ENCODE measurements at places on chromosomes 5 and 9.

GRCh38 chr5:150486402-150487198 is 21.3 kb upstream of the NDST1 start:
- peak; percentile 83 for DNase-seq

DNA sequence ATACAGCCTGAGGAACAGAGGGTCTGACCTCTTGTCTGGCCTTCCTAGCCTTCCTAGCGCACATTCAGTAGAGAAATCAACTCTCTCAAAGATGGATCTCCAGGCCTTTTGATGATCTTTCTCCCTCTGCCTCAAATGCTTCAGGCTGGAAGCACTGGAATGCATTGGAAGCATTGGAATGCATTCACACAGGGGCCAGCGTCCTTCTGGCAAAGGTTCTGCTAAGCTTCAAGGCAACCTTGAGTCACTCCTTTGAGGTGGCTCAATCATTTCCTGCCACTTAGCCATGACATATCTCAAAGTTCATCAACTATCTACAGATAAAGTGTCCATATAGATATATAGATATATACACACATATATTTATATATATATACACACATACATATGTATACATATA is 42.9 kb downstream of the OR2K2 start:
- no peak for DNase-seq

DNA sequence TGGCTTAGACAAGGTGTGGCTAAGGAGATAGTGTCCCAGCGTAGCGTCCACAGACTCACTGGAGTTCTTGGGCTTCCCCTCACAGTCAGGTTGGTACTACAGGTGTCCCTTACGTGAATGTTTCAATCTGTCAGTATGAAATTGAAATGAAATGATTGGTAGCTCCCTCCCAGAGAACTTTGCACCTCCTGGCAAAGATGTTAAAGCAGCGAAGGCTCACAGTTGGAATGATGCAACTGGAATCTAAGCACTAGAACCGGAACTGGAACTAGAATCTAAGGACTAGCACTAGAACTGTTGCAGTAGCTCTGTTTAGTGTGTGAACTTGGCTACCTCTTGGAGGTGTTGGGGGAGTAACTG is 1.1 kb downstream of the SLC31A1 start:
- DNase-seq: no peak

DNA sequence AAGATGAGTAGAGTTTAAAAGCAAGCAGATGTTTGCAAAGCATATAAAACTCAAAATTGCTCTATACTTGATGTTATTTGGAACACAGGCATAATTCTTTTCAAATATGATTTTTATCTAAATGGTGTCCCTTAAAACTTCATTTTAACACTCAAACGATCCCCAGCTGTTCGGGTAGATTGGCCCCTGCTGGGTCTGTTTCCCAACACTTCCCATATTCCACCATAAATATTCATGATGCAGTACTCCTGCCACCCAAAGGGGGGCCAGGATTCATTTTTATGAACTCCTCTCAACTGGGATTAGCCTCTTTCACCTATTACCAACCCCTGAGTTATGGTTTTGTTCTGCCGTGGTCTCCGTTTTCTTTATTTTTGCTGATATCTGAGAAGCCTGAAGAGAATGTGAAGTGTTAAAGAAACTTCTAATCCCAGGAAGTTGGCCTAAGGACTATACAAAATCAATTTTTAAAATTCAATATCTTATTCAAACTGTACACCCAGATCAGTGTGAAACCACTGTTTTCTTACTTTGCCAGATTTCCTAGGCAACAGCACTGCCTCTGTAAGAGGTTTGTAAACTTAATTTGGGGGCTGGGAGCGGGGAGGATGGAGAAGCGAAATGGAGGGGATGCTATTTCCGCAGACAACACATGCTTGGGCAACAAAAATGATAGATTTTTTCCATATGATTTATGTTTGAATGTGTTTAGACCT is 384.1 kb downstream of the DMRT2 start:
- no peak for DNase-seq

DNA sequence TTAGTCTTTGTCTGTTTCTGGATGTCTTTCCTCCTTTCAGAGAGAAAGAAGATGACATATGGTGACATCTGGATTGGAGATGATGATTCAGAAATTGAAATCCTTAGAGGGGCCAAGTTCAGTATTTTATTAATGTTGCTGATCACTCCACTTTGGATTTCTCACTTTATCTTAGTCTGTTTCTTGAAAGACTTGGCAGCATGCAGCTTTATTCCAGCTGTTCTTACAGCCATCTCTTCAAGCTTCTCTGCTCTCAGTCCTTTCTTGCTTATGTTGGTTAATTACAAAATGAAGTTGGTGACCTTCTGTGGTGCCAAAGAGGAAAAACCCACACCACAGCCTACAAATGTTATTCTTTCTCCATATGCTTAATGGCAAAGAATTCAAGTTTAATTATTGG is 62.1 kb downstream of the SNCAIP start:
- no peak for DNase-seq

DNA sequence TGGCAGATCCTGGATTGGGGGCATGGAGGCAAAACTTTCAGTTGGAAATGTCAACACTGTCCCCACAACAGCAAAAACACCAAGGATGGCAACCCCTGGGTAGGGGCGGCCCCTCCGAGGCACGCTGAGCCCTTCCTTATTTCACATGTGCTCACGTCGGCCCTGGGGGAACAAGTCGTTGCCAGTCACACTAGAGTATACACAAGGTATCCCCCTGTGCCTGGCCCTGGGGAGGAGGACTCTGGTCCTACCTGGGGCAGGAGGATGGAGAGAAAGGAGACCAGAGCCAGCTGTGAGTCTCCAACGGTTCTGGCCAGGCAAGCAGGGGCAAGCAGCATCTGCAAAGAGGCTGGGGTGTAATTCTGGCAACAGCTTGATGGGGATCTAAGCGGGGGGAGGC is 126.9 kb upstream of the FOXD4L5 start:
- no peak for DNase-seq

DNA sequence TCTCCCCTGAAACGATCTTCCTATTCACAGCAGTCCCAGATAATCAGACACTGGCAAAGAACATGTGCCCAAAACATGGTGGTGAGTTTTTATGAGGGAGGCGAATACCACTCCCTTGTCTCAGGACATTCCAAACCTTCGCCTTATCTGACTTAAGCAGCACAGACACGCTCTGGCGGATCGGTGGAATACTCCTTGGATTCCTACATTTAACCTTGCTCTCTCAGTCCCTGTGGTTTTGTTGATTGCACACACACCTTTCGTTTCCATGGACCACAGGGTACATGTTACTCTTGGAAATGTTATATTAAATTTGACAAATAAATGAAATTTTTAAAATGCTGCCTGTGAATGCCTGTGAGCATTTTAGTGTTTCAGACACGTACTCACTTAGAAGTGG is 87.8 kb upstream of the CPEB4 start:
- DNase-seq: no peak

All from muscle of arm (tissue), 14 donors.